Left cardiac atrium (tissue), 4 donors: ENCODE measurements at places on chromosomes 2 and 18. TPM values are rescaled to one million over a fixed set of nuclear protein-coding genes. Genes with fewer than 3 reads are reported as not detected.

Gene COLEC12
- 25.1 TPM for total RNA-seq

Gene CYBRD1
- total RNA-seq: 85.9 TPM

Gene CD302
- total RNA-seq: 31.4 TPM

Gene IL37
- not detected for total RNA-seq

Gene DSEL
- total RNA-seq: 6.1 TPM

Gene GRB14
- total RNA-seq: 6.4 TPM

Gene HOXD1
- total RNA-seq: not detected

Gene NR4A2
- 9.2 TPM for total RNA-seq

Gene SCYGR4
- not detected for total RNA-seq

Gene ITPRIPL1
- 1.4 TPM for total RNA-seq

Gene VWA3B
- total RNA-seq: not detected

Gene POTEC
- total RNA-seq: not detected

Gene CAPN13
- total RNA-seq: not detected

Gene FSIP2
- 0.47 TPM for total RNA-seq
